GM04503 (cell line): ENCODE measurements at places on chromosomes 3 and 15.

GRCh38 chr3:46706771-46707582 lies 5.8 kb downstream of the TMIE start:
- no peak for DNase-seq

DNA sequence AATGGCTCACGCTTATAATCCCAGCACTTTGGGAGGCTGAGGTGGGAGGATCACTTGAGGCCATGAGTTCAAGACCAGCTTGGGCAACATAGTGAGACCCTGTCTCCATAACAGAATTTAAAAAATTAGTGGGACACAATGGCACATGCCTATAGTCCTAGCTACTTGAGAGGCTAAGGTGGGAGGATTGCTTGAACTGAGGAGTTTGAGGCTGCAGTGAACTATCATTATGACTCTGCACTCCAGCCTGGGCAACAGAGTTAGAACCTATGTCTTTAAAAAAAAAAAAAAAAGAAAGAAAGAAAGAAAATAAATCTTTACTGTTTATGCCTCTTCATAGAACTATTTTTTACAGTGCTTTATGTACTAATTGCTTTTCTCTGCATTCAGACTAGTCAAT lies 84.6 kb upstream of the LMOD3 start:
- DNase-seq: no peak

GRCh38 chr3:72529081-72529480 lies 319.2 kb downstream of the SHQ1 start:
- DNase-seq: no peak

DNA sequence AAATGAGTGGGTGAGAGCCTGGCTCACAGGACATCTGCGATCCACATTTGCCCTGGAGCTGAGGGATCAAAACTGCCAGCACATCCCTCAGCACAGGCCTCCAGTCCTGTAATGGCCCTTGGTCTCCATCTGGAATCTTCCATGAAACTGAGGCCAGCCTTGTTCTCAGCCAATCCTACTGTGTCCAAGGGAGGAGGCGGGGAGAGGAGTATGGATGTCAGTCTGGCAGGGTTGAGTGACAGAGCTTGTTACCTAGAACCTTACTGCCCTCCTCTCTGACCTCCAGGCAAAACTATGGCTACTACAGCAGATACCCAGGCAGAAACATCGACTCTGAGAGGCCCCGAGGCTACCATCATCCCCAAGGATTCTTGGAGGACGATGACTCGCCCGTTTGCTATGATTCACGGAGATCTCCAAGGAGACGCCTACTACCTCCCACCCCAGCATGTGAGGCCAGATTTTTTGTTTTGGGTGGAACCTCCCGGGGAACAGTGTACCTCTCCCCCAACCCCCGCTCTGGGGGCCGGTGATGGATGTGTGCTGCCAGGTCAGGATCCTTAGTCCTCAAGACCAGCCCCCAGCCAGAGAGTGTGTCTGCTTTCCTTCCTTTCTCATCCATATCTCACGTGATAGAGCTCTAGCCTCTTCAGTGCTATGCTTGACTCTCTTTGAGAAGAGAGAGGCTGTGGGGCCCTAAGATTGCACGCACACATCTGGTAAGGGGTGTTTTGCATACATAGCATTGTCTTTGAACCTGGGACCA lies 41.3 kb downstream of the CHDH start:
- peak; percentile 80 for DNase-seq

DNA sequence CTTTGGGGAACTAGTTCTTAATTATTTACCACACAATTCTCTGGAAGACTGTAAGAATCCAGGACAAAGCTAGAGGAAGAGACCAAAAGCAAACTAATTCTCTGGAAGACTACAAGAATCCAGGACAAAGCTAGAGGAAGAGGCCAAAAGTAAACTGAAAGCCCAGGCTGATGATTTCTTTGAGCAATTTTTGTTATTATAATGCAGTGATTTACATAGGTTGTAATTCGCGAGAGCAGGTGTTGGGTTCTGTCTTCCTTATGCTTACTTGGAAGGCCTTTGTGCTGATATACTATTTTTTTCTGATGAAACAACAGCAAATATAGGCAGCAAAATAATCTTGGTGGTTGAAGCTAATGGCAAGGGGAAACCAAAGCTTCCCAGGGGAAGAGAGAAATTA lies 5.2 kb downstream of the SPTSSB start:
- no peak for DNase-seq
